D341Med (cell line): ENCODE measurements at places on chromosomes 3 and 15.

DNA sequence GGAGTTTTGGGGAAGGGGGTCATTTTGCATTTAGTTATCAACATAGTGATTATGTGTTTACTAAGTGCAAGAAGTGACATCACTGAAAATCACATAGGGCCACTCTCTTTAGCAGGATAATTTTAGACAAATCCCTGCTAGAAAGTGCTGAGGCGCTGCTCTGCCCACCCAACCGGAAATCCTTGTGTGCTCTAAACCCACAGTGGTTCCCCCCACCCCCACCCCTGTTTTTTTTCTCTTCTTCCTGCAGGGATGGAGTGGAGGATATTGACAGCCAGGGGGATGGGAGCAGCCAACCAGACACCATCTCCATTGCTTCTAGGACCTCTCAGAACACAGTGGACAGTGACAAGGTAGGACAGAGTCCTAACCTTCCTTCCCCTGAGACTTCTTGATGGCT is 234.2 kb upstream of the UMPS start:
- no peak for DNase-seq

- DNase-seq = no peak
Measured at GRCh38 chr3:127770671-127771355, 51.5 kb downstream of the MGLL start.

DNA sequence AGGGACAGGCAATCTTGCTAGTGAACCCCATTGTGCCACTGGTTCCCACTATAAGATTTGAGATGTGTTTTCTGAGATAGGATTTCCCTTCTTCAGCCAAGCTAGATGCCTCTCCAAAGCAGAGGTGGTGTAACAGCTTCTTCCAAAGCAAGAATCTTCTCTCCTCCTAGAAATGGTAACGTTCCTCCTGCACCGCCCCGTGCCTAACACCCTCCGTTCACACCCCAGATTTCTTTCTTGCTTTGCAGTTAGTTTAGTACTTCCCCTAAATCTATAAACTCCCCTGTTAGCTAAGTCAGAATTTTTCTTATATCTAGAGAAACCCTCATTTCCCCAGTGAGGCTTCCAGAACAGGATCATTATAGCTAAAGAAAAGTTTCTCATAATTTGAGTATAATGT is 617.6 kb upstream of the MDFIC2 start:
- no peak for DNase-seq

GRCh38 chr15:37056177-37057121 is 43.9 kb downstream of the MEIS2 start:
- no peak for DNase-seq

DNA sequence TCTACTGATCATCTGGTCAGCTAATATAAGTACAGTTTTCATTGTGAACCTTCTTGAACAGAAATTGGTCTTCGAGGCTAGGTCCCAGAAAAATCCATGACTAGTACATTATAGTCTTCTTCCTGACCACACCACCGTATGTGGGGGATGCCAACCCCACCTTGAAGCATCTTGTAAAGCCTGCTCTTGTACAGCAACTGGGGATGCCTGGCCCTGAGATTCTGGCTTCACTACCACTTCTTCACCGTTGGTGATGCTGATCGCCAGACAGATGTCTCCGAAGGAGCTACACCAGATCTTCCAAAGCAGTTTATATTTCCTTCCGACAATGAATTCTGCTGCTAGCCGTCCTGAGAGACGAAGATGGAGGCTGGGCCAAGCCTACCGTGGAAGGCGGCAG is 238.3 kb downstream of the CDIN1 start:
- DNase-seq = no peak

DNA sequence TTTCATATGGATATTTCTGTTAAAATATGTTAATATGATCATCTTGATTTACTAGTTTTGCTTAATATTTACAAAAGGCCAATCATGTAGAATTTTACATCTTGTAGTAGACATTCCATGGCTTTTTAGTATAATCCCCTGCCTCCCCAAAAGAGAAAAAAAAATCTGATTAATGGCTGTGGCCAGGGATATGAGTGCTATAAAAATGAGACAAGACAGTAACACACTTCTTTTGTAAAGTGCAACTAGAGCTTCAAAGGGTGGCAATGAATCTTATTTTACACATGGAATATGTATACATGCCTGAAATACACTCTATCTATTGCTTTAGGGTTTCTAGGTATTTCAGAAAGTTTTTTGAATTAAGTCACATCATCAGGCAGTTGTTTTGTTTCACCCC is 112.2 kb upstream of the NANOGP8 start:
- DNase-seq = no peak

DNA sequence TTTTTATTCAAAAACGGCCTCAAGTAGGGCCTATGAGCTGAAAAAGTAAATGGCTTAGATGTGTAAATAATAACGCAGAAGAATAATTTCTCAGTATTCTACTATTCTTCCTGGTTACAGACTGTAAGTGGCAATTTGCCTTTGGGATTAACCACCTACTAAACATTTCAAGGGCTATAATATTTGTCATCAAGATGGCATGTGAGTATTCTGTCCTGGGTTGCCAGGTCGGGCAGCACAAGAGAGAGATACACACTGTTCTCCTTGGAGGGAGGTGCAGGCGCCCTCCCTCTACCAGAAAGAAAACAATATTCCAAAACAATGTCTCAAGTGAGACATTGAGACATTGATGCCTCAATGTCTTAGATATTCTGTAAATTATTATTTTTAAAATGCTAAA is 278.4 kb downstream of the OCA2 start:
- no peak for DNase-seq

GRCh38 chr15:85702321-85703101 is 92.2 kb downstream of the KLHL25 start:
- DNase-seq = no peak

- DNase-seq = no peak
Measured at GRCh38 chr15:75061272-75061671, 37.9 kb downstream of the PPCDC start.

DNA sequence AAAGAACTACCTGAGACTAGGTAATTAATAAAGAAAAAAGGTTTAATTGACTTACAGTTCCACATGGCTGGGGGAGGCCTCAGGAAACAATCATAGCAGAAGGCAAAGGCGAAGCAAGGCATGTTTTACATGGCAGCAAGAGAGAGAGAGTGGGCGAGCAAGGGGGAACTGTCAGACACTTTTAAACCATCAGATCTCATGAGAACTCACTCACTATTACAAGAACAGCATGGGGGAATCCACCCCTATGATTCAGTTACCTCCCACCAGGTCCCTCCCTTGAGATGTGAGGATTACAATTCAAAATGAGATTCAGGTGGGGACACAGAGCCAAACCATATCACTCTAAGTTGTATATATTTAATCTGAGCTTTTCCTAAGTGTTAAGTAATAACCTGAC is 79.0 kb upstream of the MLF1 start:
- DNase-seq = no peak

DNA sequence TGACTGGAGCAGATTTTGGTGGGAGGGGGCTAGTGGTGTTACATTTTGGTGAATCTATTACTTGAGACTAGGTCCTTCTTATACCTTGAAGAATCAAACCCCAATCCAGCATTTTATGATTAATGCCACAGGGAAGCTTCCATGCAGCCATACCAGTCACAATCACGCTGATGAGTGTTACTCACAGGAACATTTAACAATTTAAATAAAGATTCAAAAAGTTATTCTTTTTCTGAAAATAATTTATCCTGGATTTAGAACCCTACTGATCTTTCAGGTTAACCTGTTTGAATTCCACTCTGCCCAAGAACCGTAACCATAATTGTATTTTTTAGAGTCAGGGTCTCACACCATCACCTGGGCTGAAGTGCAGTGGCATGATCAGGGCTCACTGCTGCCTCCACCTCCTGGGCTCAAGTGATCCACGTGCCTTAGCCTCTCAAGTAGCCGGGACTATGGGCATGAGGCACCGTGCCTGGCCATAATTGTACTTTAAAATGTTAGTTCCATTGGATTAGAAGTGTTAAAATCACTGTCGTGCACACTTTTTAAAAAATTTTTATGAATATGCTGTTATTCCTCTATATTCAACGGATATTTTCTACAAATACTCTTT is 929 bp upstream of the MTMR10 start:
- DNase-seq = no peak

GRCh38 chr3:131038326-131038725 is 11.6 kb downstream of the NEK11 start:
- no peak for DNase-seq

- DNase-seq = no peak
Measured at GRCh38 chr3:122992676-122993075, 34.9 kb downstream of the SEMA5B start.

GRCh38 chr3:149333176-149333859 is at the start of gene TM4SF18:
TSS of gene TM4SF18 (minus strand) at chr3:149333636. CDS start at chr3:149333382, 254 bp downstream.
- DNase-seq = no peak

- no peak for DNase-seq
Measured at GRCh38 chr15:66008940-66009562, 139.8 kb downstream of the RAB11A start.

GRCh38 chr15:49036650-49037545 is 9.3 kb downstream of the SECISBP2L start:
- no peak for DNase-seq

DNA sequence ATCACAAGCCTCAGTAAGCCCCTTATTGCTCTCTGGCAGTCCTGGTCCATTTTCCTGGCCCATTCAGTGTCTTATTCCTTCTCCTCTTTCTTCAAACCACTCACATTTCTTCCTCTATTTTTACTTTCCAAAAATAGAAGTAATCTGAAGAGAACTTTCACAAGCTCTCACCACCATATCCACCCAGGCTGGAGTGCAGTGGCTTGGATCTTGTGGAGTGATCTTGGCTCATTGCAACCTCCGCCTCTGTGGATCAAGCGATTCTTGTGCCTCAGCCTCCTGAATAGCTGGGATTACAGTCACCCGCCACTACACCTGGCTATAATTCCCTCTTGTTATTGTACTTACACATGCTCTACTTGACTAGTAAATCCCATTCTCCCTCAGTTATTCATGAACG is 16.8 kb downstream of the ARMC8 start:
- no peak for DNase-seq

- no peak for DNase-seq
Measured at GRCh38 chr3:37627951-37628620, 233.6 kb upstream of the CTDSPL start.

- no peak for DNase-seq
Measured at GRCh38 chr3:129575997-129576384, 30.5 kb downstream of the PLXND1 start.

DNA sequence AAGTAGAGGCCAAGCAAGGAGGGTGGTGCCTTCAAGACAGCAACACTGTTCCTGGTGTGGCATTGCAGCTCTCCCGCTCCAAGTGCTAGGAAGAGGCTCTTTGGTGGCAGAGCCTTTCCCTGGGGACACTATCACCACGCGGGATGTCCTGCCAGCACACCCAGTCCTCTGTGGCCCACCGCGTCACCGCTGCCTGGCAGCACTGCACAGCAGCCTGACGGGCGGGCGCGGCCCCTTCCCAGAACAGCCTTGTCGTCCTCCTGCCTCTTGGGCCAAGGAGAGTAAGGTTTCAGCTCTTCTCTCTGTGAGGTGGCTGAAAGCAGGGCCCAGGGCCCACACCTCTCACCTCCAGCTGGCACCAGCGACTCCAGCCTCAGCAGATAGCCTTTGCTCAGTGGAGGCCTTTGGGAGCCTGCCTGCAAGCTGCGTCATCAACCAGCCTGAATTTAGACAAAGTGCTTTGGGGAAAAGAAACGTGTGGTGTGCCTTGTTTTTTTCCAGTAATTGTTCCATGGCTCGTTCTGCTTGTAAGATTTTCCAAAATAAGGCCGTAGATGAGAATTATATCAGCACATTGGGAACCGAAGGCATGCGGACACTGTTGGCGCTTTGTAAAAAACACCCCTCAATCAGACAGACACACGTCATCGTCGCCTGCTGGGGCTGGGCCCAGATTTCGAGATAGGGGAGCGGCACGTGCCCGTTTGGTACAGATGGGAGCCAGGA is 65.0 kb downstream of the AAGAB start:
- DNase-seq = peak; percentile 22

GRCh38 chr3:10215578-10216368 is 32.5 kb upstream of the TATDN2 start:
- DNase-seq = no peak

DNA sequence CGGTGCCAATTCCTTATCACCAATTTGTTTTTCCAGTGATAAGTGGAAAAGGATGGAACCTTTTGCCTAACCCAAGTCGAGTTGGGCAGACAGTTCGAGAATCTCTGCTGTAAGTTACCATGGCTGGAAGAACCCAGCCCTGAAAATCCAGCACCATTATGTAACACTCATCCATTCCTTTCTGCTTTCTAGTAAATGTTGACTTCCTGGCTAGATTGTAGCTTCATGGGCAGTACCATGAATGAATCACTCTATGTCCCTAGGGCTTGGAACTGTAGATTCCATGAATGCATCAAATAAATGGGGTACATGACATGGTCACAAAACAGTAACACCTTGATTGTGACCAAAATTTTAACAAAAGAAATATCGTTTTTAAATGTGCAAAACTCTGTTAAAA is 14.0 kb downstream of the CHCHD4 start:
- DNase-seq = no peak

- no peak for DNase-seq
Measured at GRCh38 chr3:73072634-73073033, 11.2 kb downstream of the EBLN2 start.

DNA sequence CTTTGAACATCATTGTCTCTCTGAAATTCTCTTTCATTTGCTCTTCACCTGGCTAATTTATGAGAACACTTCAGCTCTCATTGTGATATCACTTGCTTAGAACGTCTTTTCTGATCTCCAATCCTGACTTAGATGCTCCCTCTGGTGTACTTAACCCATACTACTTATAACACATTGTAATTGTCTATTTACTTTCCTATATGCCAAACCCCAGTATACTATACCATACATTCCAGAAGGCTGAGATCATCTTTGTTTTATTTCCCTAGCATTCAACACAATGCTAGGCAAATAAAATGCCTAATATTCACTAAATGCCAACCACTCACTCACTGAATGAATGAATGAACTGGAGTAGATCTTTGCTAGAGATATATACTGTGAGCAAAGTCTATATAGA is 27.0 kb upstream of the PEX5L start:
- no peak for DNase-seq

DNA sequence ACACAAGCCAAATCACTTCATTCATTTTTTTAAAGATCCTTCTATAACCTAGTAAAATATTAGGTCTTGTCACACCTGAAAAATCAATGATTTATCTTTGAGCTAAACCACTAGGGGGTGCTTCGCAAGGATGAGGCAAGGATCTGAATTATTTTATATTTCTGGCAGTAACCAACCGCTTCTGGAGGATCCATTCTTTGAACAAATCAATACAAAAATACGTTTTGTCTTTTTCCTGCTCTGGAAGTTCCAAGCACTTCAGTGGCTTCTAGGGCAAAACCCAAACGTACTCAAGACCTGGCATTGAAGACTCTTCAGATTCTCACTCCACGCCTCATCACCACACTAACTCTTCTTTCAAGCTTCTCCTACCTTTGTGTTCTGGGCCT is 486 bp downstream of the LSG1 start:
- DNase-seq = peak; percentile 49

DNA sequence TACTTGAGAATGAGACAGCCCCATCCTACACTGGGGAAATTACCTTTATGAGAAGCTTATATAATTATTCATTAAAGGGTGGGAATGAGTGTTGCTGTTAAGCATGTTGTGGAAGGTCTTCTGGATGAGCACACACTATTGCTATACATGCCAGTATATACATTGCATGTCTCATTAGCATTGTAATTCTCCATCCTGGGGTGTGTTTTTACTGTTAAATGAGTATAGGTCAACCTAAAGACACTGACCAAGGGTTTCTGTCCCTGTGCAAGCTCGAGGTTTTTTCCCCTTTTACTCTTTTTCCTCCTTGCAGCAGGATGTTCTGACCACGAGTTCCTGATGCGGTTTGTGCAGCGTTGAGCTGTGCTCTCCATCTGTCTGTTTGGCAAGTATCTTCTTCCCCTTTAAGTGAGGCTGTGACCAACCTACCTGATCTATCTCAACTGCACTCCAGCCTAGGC is 7.2 kb upstream of the IVD start:
- DNase-seq = no peak
